Right atrium auricular region (tissue), 2 donors: ENCODE measurements at places on chromosomes 6 and 20. TPM values are rescaled to one million over a fixed set of nuclear protein-coding genes. Genes with fewer than 3 reads are reported as not detected.

DNA sequence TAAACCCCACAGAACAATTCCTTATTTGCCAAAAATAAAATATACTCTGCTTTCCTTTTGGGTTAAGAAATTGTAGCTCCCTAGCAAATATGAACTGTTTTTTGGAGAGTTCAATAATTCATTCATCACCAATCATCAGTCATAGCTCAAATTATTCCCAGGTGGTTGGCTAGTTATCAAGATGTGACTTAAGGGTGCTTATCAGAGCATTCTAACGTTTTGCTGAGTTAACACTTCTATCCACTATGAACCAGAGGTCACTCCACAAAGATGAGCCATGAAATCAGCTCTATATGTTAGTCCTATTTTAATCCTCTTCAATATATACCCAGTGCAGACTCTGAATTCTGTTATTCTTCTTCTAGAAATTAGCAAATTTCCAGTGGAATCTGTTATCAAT is 379.1 kb downstream of the TENT5A start:
- no peak for DNase-seq

DNA sequence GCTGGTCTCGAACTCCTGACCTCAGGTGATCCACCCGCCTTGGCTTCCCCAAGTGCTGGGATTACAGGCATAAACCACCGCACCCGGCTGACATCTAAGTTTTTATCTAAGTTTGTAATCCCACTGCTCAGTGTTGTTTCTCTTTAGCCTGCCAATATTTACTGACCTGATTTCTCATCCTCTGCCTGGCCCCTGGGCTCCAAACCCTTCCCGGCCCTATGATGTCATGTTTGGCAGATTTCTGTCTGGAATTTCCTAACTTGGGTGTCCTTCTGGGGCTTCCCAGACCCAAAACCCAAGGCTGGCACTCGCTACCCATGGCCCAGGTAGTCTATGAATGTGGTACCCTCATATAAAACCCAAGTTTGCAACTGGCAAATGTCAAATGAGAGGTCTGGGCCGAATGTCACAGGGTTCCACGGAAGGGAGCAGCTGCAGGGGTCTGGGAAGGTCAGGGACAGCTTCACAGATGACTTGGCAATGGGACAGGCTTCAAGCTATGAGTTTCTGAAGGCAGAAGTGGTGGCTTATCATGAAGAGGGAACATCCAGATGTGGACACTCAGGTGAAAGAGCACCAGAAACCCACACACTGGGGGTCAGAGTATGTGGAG is 54.9 kb downstream of the TMEM170B start:
- DNase-seq, result peak; percentile 59

- DNase-seq, result no peak
These were observed 21.5 kb upstream of the AAR2 start for GRCh38 chr20:36214684-36215256.

DNA sequence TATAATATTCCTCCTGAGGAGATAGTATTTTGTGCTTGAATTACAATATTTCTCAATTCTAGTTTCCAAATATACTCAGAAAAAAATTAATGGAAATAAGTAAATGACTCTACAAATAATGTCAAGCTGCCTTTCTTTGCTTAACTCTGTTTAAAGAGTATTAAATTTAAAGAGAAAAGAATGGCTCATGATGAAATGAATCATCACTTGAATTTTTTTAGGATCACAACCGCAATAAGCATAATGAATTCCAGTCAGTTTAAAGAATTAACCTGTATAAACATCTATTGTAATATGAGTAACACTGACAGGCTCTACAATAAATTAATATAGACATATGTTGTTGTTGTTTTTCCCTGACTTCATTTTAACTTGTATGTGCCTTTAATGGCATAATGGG is 266.2 kb upstream of the ADGRB3 start:
- DNase-seq, result no peak

The MTFR2 gene
- total RNA-seq, result 0.70 TPM

The ZBTB24 gene
- 3.7 TPM for total RNA-seq

DNA sequence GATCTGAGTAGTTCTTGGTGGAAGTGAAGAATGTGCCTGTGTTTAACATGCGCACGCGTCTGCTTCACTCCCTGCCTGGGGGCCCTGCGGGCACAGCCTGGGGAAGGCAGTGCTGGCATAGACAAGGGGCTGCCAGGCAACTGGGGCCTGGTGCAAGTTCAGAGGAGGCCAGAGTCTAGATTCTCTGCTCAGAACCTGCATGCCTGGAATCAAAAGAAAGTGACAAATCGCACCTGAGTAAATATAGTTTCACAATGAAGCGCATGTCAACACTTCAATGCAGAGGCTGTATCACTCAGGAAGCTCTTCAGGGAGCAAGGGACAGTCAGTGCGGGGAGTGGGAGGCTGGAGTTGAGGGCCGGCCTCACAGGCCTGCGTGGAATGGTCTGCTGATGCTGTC is 24.2 kb upstream of the PPP1R14C start:
- DNase-seq, result no peak

GRCh38 chr6:50249493-50249892 is 199.8 kb upstream of the DEFB112 start:
- DNase-seq, result no peak

The HLA-DQB2 gene
- not detected for total RNA-seq

DNA sequence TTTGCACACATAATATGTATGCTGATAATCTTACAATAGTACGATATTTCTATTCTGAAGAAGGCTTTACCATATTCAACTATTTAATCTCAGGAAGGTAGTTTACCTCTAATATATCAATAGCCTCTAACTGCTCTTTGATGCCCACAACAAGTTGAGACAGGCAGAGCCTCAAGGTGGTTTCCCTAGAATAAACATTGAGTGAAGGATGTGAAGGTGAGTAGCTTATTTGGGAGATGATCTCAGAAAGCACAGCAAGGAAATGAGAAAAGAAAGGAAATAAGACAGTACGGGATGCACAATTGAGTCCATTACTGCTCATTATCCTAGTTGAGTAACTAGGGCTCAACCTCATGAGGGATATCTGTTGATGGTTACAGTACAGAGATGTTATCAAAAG is 638.4 kb downstream of the MAFB start:
- no peak for DNase-seq

DNA sequence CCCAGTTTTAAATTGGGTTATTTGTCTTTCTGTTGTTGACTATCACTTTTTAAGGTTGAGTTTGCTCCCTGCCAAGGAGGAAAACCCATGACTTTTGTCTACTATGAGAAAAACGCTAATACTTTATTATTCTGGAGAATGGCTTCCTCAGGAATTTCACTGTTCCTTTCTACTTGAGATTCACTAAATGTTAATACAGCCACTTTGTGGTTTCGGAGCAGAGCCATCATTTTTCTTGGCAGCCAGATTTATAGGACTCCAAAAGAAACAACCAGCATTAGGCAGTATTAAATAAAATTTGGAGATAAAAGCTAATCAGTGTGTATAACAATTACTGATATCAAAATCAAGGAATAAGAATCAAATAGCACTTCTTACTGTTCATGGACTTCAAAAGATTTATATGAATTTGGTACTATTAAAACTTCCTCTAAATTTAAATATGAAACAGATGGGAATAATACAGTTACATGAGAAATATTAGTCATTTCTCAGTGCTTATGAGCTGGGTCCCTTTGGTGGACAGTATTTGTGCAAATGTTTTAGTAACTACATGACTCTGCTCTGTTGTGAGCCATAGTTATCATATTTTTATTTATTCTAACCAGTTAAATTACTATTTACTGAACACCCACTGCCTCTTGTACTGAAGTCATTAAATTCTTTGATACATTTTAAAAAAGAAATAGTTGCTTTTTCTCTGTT is 64.1 kb upstream of the FBXO30 start:
- no peak for DNase-seq

- DNase-seq, result peak; percentile 85
These were observed 44.9 kb downstream of the SNAI1 start for GRCh38 chr20:50027611-50028105.

The SLC16A10 gene
- 18.5 TPM for total RNA-seq

The OOEP gene
- not detected for total RNA-seq

The TMEM244 gene
- total RNA-seq, result not detected

DNA sequence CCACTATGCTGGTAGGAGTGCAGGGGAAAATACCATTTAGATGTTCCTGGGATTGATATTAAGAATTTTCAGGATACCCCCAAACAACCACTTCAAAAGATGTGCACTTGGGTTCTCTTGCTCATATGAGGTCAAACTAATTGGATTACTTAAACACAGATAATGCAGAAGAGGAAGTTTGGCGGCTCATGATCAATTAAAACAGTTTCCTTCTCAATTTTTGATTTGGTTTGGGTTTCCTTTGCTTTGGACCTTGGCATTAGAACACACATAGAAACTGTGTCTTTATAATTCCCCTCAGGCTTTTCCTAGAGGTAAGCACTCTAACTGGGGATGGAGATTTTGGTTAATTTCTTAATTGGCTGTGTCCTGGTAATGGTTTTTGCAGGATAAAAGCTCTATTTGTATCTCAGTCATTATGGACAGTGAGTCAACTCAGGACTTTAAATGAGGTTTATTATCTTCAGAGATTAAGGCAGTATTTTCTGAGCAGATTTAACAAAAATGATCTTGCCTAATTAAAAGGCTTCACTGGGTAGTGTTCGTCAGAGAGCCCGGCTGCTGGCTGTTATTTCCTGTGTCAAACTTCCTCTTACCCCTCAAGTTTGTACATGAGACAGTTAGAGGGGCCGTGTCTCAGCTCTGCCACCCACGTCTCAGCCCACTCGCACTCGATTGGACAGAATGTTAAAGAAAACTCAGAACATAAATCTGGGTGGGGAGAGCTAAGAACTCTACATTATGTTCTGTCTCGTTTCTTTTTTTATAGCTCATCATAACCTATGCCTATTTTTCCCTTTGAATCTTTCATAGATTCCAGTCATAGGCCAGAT is 50.3 kb upstream of the PREP start:
- no peak for DNase-seq
